Activated naive CD8-positive, alpha-beta T cell treated with anti-CD3 and anti-CD28 coated beads, Interleukin-2, amount 10 ng/mL, durations not matched to agents 7 days and 5 days (primary cell): ENCODE measurements at places on chromosomes 5 and 9.

- DNase-seq, result peak; percentile 73
Measured at GRCh38 chr9:135343837-135344522, 135.6 kb upstream of the PPP1R26 start.

- no peak for DNase-seq
Measured at GRCh38 chr5:172162987-172163343, 25.1 kb downstream of the STK10 start.

GRCh38 chr9:7813030-7813429 lies 13.5 kb upstream of the DMAC1 start:
- no peak for DNase-seq

DNA sequence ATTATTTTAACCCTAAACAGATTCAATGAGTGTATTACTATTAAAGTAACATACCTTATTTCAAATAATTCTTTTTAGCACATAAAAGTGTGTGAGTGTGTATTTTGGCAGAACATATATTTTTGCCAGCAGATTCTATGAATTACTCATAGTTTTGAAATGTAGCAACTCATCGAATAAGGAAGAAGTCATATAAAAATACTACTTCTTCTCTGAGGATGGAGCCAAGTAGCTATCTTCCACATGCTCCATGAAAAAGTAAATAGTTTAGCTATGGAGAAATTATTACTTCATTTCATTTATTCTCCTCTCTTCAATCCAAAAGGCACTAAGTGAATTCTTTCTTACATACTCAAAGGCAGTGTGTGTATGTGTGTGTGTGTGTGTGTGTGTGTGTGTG lies 1090.4 kb upstream of the CDH6 start:
- no peak for DNase-seq

GRCh38 chr9:128785427-128785826 lies 1.6 kb upstream of the TBC1D13 start:
- DNase-seq, result no peak

DNA sequence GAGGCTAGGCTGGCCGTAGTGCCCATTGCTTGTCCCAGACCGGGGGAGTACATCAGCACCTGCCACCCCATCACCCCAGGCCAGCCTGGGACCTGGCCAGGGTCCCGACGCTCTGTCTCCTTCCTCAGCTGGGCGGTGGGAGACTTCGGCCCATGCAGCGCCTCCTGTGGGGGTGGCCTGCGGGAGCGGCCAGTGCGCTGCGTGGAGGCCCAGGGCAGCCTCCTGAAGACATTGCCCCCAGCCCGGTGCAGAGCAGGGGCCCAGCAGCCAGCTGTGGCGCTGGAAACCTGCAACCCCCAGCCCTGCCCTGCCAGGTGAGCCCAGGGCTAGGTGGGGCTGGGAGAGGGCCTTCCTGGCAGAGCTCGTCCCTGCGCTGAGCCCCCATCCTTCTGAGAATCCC lies 16.5 kb upstream of the CACFD1 start:
- DNase-seq, result no peak

- no peak for DNase-seq
Measured at GRCh38 chr5:133234911-133235310, 183.1 kb downstream of the HSPA4 start.

DNA sequence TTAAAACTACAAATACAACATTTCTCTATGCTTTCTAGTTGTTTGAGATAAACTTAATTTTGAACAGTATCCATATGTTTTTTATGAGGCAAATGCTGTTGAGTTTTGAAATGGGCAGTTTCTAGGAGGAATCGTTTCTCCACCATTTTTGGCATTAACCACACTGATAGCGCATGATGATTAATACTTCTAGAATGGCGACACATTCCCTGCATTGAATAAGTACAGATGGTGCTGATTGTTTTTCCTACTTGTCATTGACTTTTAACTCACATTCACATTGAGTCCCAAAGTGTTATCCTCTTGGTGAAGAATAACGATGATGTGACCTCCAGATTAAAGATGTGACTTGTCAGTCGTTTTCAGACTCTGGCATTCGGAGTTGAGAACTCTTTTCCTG lies 6.5 kb upstream of the CCDC192 start:
- no peak for DNase-seq

GRCh38 chr5:133564921-133565565 lies 47.3 kb downstream of the FSTL4 start:
- no peak for DNase-seq

DNA sequence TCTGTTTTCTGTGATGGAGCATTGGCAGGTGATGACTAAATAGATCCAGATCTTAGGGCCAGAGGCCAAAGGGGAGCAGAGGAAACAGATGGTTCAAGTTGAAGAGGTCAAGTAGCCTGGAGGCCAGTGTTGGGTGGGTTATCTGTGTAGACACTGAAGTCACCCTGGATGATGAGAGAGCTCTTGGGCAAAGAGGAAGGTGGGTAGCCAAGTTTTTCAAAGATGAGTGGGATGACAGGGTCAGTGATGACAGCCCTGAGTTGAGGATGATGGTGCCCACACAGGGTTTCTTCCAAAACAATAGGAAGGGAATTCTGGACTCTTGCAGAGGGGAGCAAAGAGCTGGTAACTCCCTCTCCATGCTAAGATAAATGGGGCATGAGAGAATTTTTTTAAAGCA lies 76.6 kb downstream of the CD180 start:
- DNase-seq, result no peak

DNA sequence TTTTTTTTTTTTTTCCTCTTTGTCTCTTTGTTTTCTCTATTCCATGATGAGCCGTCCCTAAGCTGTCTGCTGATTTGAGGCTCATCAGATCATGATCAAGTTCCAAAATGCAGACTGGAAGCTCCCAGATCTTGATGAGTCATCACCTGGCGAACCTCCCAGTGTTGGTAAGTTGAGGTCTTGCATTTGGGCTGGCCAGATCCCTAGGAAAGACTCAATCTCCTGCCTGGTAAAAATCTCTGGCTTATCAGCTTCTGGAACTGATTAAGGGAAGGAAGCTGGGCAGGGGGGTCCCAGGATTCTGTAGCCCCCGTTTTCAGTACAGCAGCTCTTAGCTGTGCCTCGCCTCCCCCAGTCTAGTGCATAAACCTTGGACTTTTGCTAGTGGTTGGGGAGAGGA lies 69.0 kb downstream of the TSPAN17 start:
- DNase-seq, result no peak

DNA sequence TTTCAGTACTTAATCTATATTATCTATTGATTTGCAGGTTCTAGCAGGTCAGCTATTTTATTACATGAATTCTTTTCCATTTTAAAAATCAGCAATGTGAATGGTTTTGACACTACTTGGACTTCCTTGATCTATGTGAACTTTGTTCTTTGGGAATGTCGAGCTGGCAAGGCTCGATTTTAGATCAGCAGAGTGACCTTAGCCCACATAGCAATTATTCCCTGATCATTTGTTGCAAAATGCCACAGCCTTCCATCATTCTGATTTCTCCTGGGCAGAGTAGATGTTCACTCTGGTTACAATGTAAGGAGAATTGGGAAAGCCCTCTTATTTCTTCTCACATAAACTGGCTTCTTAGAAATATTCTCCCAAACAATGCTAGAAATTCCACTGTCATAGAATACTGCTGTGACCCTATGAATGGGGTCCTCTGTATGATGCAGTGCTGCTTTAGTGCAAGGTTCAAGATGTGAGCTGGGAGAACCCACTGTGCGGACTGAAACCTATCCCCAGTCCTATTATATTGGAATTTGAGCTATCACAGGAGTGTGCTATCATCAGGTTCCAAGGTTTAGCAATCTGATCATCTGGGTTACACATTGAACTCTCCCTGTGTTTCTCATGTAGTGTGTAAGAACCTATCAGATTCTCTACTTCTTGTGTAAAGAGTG lies 15.7 kb upstream of the GDA start:
- DNase-seq, result no peak

DNA sequence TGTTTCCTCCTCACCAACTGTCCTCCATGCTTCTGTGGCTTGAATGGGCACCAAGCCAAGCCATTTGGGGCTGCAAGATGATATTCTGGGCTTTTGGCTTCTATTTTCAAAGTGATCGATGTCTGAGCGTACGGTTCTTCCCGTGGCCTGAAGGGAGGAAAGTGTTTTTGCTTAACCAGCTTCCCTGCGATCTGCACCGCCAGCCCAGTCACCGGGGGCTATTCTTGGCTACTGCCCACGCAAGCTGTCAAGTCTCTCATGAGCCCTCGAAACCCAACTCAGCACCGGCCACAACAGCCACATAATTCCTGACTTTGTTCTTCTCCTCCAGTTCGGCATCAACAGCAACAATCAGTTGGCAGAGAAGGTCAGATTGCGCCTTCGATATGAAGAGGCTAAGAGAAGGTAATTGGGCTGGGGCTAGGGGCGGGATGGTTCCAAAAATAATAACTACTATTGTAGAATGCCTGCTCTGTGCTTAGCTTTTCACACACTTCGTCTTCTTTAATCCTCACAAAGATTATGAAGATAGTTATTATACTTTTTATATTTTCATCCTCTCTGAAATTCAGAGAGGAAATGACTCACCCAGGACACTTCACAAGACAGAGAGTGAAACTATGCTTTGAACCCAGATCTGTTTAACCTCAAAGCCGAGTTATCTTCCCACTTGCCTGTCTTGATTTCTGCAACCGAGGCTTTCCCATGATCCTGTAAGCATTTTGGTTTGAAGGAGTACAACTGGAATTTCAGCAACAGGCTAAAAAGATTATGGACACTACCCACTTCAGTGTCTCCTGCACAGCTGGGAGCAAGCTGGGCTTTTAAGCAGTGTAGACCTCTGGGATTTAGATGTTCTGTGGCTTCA lies 76.4 kb upstream of the RARS1 start:
- no peak for DNase-seq

DNA sequence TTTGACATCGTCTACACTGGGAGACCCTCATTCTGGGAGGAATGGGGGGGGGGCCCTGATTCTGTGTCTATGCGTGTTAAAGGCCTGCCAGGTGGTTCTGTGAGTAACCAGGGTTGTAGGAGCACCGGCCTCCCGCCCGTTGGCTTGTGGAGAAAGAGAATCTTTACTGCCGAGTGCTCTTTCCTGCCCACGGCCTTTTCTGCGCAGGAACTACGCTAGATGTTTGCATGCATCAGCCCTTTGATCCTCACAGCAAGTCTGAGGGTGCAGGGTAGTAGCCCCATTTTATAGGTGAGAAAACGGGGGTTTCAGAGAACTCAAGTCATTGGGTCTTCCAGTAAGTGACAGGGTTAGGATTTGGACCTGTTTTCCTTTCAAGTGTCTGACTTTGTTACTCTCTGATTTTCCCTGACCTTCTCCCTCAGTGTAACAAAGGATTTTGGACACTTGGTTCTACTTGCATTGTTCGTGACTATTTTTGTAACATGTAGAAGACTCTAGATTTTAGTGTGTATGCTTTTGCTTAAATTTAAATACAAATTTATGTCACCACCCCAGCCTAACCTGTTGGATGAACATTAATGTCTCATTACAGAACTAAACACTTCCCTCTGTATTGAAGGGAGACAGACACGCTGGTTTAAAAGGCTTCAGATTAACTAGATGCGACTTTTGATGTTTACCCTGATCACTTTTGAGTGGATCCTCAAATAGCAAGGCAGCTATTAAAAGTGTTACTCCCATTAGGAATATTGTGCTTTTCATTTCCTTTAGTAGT lies 22.0 kb downstream of the MAST4 start:
- no peak for DNase-seq

DNA sequence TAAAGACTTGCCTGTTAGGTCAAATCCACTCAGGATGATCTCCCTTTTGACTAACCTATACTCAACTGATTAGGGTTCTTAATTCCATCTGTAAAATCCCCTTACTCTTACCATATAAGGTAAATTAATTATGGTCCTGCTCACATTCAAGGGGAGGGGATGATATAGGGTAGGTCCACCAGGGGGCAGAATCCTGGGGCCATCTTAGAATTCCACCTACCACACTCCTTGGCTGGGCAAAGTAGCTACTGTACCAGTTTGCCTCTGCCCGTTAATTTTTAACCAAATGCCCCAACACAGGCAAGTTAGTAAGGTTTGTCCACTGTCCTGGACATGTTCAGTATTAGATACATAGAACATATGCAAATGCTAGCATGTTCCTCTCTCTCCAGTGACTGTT lies 262.4 kb downstream of the SEMA5A start:
- no peak for DNase-seq

DNA sequence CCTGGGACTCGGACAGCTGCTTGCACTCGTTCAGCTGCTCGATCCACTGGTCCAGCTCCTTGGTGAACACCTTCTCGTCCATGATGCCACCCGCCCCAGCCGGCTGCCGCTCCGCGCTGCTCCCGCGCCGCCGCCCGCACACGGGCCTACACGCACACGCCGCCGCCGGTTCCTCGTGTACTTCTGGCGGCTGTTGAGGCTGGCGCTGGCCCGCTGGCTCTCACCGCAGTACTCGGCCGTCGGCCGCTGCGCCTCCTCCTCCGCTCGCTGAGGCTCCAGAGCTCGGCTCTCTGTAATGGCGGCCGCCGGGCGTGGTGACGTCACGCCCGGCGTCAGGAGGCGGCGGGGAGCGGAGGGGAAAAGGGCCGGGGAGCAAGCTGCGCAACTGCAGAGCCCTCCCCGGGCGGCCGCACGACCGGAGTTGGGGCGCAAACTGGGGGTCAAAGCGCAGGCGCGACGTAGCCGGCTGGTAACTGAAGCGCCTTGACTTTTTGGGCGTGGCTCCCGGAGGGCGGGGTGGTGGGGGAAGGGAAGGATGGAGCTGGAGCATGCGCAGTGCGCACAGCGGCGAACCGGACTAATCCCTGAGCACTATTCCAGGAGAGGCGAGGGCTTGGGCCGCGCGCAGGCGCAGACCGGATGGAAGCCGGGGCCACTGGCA lies at the start of gene PPP2CA:
Gene PPP2CA, minus strand, starts transcription at position 294 of the 661 bp plus-strand sequence. Its CDS starts 212 bp downstream, at position 82.
- peak; percentile 99 for DNase-seq

DNA sequence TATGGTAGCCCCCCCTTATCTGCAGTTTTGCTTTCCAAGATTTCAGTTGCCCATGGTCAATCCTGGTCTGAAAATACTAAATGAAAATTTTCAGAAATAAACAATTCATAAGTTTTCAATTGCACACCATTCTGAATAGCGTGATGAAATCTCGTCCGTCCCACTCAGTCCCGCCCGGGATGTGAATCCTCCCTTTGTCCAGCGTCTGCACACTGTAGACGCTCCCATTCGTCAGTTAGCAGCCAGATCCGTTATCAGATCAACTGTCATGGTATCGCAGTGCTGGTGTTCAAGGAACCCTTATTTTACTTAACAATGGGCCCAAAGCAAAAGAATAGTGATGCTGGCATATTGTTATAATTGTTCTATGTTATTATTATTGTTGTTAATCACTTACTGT lies 98.6 kb downstream of the TMEM215 start:
- DNase-seq, result no peak
